Aortic smooth muscle cell (primary cell): ENCODE measurements at places on chromosomes 3 and 15. TPM values are rescaled to one million over a fixed set of nuclear protein-coding genes. Genes with fewer than 3 reads are reported as not detected.

APOD gene
- 0.13 TPM in 1 of 2 replicates, not detected in the other for total RNA-seq

CHDH gene
- total RNA-seq: under 0.01 and 0.06 TPM in 2 replicates

CD200R1 gene
- 0.06 TPM in 1 of 2 replicates, not detected in the other for total RNA-seq

PROK2 gene
- total RNA-seq: not detected in 2 replicates

GOLGA8N gene
- total RNA-seq: 3.0 and 10.3 TPM in 2 replicates

ACAD9 gene
- total RNA-seq: 33.6 and 40.4 TPM in 2 replicates

RTP1 gene
- not detected in 2 replicates for total RNA-seq

PLSCR2 gene
- 0.40 TPM in 1 of 2 replicates, not detected in the other for total RNA-seq

CILP gene
- total RNA-seq: not detected in 2 replicates

SYNPR gene
- not detected in 2 replicates for total RNA-seq

BFSP2 gene
- total RNA-seq: not detected in 2 replicates

CCDC39 gene
- total RNA-seq: under 0.01 and 0.12 TPM in 2 replicates

EFHB gene
- 0.13 and 0.68 TPM in 2 replicates for total RNA-seq

ATP2C1 gene
- total RNA-seq: 123 and 162 TPM in 2 replicates

POLR2M gene
- 260 and 261 TPM in 2 replicates for total RNA-seq

SERPINI2 gene
- total RNA-seq: not detected in 2 replicates

PARP14 gene
- 49.3 and 64.0 TPM in 2 replicates for total RNA-seq

LRRN1 gene
- total RNA-seq: 0.06 TPM in 1 of 2 replicates, not detected in the other

C3orf80 gene
- 0.25 and 0.26 TPM in 2 replicates for total RNA-seq

OSBPL10 gene
- total RNA-seq: 10.7 and 12.7 TPM in 2 replicates

GRM7 gene
- total RNA-seq: 0.06 TPM in 1 of 2 replicates, not detected in the other

GNAI2 gene
- 385 and 428 TPM in 2 replicates for total RNA-seq

PEAK1 gene
- 63.0 and 78.2 TPM in 2 replicates for total RNA-seq

MESP2 gene
- total RNA-seq: 0.25 and 0.53 TPM in 2 replicates

IL5RA gene
- not detected in 2 replicates for total RNA-seq

GPR87 gene
- total RNA-seq: not detected in 2 replicates

P2RY13 gene
- total RNA-seq: not detected in 2 replicates

MYZAP gene
- 0.44 and 0.66 TPM in 2 replicates for total RNA-seq

FILIP1L gene
- 14.0 and 32.1 TPM in 2 replicates for total RNA-seq

RHCG gene
- 0.13 TPM in 1 of 2 replicates, not detected in the other for total RNA-seq

PCOLCE2 gene
- total RNA-seq: 586 and 643 TPM in 2 replicates

ZNF660 gene
- 1.1 and 1.5 TPM in 2 replicates for total RNA-seq

SEMA3G gene
- total RNA-seq: under 0.01 and 0.19 TPM in 2 replicates

RBMS3 gene
- total RNA-seq: 93.7 and 99.1 TPM in 2 replicates

ADAMTS9 gene
- total RNA-seq: 8.3 and 12.3 TPM in 2 replicates

ISLR gene
- 69.2 and 95.8 TPM in 2 replicates for total RNA-seq

EFL1 gene
- total RNA-seq: 43.2 and 53.6 TPM in 2 replicates

YEATS2 gene
- total RNA-seq: 18.2 and 23.9 TPM in 2 replicates

GCHFR gene
- total RNA-seq: 2.4 and 3.2 TPM in 2 replicates

PIF1 gene
- 7.5 and 8.1 TPM in 2 replicates for total RNA-seq

DPPA4 gene
- not detected in 2 replicates for total RNA-seq

MST1R gene
- 0.40 and 2.0 TPM in 2 replicates for total RNA-seq

STRA6 gene
- total RNA-seq: 0.06 and 0.26 TPM in 2 replicates

CKMT1A gene
- total RNA-seq: not detected in 2 replicates

SOX14 gene
- total RNA-seq: not detected in 2 replicates
